ENCODE measurements at places on chromosomes 3 and 15. TPM values are rescaled to one million over a fixed set of nuclear protein-coding genes. Genes with fewer than 3 reads are reported as not detected.
A peak's percentile ranks its signal among the peaks of the same experiment; 100 is the strongest.

DNA sequence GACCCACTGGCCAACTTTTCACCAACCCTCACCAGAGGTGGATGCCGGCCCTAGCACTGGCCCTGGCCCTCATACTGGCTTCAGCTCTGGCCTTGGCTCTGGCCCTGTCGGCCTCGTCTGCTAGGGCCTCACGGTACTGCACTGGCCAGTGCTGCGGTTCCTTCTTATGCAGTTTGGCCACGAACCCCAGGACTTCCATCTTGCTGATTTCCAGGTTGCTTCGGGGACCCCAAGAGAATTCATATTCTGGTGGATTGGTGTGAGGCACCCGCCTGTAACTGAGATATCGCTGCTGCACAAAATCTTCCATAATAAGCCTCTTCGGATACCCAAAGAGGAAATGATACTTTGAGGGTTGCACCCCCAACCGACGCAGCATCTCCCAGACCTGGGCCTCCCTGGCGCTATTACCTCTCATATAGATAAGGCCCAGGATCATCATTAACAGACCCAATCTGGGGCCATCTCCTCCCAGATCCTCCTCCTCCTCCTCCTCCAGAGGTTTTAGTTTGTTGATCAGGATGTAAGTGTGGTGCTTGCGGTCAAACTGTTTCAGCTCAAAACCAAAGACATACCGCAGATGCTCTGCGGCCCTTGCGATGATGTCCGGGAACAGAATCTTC lies 883 bp downstream of the MAGEF1 start:
- DNase-seq: peak; percentile 32

DNA sequence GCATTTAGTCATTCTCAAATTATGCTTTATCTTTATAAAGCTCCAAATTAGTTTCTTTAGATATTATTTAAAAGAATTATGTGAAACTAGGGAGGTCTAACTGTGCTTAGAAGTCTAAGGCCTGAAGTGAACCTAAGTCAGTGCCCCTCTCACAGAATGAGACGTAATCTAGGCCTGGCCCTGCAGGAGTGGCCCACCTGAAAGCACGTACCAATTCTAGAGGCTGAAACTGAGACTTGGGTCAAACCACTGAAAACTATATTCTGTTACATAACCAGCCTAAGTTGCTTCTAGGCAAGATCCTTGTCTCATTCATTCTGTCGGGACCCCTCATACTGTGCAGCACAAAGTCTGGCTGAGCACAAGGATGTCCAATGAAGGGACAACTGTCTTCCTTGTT lies 143.7 kb downstream of the ISL2 start:
- no peak for DNase-seq

DNA sequence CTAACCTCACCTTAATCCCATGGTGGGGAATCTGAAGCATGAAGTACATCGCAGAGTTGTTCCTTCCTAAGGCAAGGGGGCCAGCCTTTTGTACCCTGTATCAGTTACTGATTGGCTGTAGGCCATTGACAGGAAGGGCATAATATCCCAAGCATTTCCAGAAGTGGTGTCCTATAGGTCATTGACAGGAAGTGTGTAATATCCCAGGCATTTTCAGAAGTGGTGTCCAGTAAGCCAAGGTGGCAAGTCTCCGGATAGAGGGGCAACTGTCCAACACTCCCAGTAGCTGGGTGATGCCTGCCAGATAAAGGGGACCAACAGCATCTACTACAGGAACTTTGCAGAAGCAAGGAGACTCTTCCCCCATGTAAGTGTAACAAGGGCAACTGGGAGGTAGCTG lies 52.1 kb upstream of the MYRIP start:
- no peak for DNase-seq

GRCh38 chr3:174358252-174358651 lies 500.9 kb upstream of the NAALADL2 start:
- no peak for DNase-seq

GRCh38 chr3:128170866-128171516 lies 17.7 kb downstream of the EEFSEC start:
- peak; percentile 87 for DNase-seq

DNA sequence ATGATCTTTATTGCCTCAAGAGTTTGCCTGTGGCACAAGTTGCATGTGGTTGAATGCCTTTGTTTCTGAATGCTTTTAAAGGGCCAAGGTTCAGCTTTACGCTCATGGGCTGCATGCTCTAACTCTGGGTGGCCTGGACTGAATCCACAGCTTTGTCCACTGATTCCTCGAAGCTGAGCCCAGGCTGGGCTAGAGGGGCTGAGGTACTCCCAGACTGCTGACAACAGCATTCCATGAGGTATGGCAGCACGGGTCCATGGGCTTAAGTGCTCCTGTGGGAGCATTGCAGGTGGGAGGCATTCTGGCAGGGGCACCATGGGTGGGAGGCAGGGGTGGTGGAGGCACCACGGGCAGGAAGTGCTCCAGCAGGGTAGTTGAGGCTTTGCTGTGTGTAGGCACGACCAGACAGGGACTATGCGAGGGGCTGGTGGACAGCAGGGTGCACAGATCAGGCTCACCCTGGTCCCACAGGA lies 61.6 kb downstream of the GLCE start:
- no peak for DNase-seq

DNA sequence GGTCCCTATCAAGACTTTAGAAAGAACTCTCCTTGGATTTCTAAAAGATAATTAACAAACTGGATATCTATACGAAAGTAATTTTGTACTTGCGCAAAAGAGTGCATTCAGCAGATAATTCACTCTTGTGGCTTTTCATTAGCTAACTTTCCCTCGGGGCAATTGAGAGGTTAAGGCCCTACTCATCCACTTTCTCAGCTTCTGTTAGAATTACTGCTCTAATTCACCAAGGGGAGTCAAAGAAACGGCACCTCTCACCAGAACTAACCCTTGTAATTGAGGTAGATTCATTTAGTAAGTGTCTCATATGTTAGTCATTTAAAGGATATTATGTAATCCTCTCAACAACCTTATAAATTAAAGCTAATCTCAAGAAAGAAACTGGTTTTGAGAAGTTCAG lies 22.5 kb upstream of the MB21D2 start:
- no peak for DNase-seq

GRCh38 chr3:123758081-123758564 lies 126.0 kb downstream of the MYLK start:
- peak; percentile 33 for DNase-seq

GRCh38 chr15:63539521-63539920 lies 35.1 kb downstream of the USP3 start:
- no peak for DNase-seq

DNA sequence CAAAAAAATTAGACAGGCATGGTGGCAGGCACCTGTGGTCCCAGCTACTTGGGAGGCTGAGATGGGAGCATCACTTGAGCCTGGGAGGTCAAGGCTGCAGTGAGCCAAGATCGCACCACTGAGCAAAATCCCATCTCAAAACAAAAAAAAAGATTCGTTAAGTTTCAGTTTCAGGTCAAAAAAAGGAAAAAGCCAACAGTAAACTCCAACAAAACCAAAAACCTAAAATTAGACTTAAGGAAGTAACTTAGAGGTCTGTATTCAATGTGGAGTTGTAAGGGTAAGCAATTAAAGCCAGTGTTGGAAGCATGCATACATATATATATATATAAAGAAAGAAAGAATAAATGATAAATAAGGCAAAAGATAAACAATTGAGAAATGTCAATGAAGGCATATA lies 11.8 kb downstream of the KPNA1 start:
- DNase-seq: no peak

DNA sequence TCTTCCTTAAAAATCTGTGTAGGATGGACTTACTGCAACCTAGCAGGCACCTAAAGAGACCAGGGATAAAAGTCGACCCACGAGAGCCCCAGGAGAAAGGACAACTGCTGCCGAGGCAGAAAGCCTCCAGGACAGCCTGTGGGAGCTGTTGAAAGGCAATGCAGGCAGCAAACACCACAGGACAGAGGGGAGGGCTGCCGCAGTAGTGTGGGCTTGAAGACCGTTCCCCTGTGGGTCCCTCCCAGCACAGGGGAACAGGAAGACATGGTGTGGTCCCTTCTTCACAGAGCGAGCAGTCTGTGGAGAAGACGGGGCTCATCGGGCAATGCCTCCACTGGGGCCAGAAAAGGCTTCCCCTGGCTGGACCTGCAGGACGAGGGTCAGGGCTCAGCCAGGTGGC lies 58.5 kb upstream of the GATA2 start:
- DNase-seq: no peak

DNA sequence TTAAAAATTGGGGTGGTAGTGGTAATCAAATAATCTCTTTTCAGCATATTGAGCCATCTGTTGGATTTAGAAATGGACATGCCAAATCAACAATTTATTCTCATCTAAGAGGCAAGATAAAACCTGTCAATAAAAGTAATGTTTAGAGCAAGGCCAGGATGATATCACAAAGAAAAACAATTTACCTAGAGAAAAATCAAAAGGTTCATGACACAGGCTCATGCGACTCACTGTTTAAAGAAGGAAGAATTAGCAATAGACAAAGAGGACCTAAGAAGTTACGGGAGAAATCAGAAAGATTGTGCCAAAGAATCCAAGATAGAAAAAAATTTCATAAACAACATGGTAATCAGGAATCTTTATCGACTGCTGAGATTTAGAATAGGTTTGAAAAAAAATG lies 868.5 kb upstream of the GBE1 start:
- no peak for DNase-seq

GRCh38 chr3:187210545-187211327 lies 13.4 kb downstream of the RTP1 start:
- peak; percentile 97 for DNase-seq

GRCh38 chr3:23162934-23163333 lies 40.2 kb upstream of the UBE2E2 start:
- DNase-seq: no peak

- peak; percentile 68 for DNase-seq
These were observed 2.8 kb downstream of the APOD start for GRCh38 chr3:195580744-195581443.

DNA sequence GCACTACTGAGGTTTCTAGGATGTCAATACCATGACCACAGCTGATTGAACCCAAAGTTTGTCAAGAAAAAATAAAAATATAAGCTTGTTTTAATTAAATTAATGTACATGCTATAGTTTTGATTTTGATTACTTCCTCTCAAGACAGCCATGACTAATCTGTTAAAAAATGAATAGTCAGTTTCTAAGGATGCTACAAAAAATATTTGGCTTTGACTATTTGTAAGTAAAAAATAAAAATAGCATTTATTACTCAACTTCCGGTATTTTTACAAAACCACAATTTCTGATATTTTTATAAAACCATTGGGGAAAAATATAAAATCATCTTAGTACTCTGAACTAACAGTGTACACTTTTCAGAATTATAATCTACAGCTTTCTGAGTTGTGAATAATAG lies 12.1 kb upstream of the TEX9 start:
- DNase-seq: peak; percentile 30

DNA sequence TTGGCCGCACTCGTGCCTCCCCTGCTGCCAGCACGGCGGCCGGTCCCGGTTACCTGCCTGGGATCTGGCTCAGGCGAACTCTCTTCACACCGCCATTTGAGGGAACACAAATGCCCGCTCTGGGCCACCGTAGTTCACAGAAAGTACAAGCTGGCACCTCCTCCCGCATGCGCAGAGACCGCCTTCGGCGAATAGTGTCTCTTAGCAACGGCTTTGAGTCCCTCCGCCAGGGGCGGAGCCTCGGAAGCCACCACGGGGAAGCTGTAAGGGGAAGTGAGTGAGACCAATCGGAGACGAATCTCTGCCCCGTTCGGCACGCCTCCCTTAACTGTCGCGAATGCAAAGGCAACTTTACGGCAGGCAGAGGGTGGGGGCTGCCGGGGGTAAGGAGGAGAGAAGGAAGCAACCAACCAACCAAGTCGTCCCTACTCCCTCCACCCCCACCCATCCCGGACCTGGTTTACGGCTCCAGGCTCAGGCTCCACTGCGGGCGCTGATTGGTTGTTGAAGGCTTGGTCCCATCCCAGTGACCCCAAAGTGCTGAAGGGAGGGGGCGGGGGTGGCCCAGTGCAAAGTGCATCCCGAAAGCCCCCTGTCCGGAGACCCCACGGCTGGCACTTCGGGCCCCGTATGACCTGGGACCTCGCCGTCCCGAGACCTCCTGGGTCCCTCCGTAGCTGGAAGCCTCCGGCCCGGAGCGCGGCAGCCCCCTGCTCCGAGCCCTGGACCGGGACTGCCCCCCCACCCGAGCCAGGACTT lies at the start of the genes ASB7 and LINS1:
ASB7 (plus strand) TSS at position 526 of the 759 bp plus-strand sequence. CDS start 9,628 bp downstream, outside the sequence.
LINS1 (minus strand) TSS at position 121 of the 759 bp plus-strand sequence. CDS start 21,342 bp downstream, outside the sequence.
- DNase-seq: peak; percentile 100

- DNase-seq: no peak
These were observed 69.9 kb upstream of the GATM start for GRCh38 chr15:45448066-45448915.

DNA sequence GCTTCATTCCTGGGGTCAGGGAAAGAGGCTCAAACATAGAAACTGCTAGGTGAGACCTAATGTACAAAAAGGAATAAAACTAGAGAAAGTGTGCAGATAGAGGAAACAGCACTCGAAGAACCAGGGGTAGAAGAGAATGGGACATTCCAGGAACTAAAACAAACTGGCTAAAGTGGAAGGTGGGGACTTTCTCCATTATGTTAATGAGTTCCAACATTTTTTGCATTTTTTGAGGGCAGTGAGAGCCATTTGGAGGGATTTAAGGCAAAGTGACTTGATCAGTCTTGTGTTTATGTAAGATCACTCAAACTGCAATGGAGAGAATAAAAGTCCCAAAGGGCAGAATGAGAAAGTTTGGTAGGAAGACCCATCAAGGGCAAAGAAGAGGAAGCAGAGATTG lies 20.6 kb upstream of the SLC4A7 start:
- peak; percentile 40 for DNase-seq

DNA sequence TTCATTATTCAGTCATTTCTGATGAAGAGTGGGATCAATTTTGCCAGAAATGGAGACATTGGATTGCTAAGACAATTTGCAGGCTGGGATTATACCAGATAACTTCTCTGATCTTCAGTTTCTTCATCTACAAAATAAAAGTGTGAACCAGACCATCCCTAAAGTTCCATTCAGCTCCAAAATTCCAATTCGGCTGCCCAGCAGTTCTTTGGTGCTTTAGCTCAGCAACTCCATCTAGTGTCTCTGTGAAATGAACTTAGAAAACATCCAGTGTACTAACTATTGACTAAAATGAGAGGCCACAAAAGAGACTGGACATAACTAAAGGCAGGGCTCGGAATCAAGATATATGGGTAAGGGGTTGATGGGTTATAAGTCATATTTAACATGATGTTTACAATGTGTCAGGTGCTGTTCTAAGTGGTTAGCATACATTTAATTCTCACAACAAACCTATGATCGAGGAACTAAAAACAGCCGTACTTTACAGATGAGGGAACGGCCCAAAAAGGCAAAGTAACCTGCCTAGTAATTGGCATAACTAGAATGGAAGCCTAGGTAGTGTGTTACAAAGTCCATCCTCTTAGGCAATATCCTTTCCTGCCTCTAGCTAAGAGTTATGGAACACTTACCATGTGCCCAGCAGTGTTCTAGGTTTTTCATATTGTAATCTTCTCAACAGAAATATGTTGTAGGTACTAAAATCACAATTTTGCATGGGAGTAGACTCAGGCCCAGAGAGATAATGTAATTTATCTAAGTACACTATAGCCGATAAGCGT lies 17.0 kb downstream of the THAP10 start:
- peak; percentile 79 for DNase-seq

- DNase-seq: peak; percentile 58
These were observed 111.8 kb upstream of the DPH6 start for GRCh38 chr15:35657679-35658311.

Gene MED12L
- total RNA-seq: 0.72 TPM

Gene MAGEF1
- 20.1 TPM for total RNA-seq

Gene DOCK3
- 0.36 TPM for total RNA-seq

Gene NLGN1
- total RNA-seq: 6.1 TPM

Gene LRTM1
- not detected for total RNA-seq

Gene GP5
- 0.49 TPM for total RNA-seq

Gene IGSF11
- total RNA-seq: not detected

Gene RBPMS2
- total RNA-seq: 0.09 TPM

Gene TMOD2
- total RNA-seq: 18.9 TPM

Gene FBXO40
- not detected for total RNA-seq

Gene SNRPN
- 49.3 TPM for total RNA-seq

Gene SLC51A
- not detected for total RNA-seq
